ENCODE measurements at places on chromosomes 4 and X.

DNA sequence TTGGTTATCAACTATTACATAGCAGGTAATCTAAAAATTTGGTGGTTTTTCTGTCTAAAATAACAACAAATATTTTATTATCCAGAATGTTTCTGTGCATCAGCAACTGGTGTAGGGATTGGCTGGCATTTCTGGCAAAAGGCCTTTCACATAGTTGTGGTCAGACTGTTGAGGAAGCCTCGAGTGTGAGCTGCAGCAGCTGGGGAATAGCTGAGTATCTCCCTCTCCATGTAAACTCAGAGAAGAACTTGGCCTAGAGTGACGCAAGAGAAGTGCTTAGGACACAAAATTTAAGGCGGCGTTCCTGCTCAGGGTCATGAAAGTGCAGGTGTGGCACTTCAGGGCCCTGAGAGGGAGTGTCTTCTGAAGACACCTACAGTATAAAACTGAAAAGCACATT, 558.9 kb downstream of the SPOCK3 start:
- DNase-seq, result no peak

DNA sequence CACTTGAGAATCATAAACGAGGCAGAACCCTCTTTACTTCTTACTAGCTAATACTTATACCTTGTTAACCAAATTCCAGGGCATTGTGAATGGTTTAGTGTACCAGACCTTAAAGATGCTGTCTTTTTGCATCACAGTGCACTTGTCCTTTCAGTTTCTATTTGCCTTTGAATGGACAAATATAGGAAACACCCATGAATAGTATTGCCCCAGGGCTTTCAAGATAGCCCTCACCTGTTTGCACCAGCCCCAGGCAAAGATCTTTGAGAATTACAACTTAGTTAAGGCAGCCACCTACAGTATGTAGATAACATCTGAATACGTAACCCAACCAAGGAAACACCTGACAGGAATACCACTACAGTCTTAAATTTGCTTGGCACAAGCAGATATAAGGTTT, 60.8 kb upstream of the CT45A1 start:
- no peak for DNase-seq

GRCh38 chr4:184420402-184420801, 53.9 kb downstream of the IRF2 start:
- no peak for DNase-seq

DNA sequence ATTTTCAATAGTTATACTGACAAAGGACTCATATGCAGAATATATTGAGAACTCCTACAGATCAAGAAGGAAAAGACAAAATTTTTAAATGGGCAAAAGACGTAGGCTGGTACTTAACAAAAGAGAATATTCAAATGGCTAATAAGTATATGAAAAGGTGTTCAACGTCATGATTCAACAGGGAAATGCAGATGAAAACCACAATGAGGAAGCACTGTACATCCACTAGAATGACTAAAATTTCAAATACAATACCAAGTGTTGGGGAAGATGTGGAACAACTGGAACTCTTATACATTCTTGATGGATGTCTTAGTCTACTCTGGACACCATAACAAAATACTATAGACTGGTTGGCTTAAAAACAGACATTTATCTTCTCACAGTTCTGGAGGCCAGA, 1.3 kb upstream of the MRFAP1L1 start:
- DNase-seq, result no peak

DNA sequence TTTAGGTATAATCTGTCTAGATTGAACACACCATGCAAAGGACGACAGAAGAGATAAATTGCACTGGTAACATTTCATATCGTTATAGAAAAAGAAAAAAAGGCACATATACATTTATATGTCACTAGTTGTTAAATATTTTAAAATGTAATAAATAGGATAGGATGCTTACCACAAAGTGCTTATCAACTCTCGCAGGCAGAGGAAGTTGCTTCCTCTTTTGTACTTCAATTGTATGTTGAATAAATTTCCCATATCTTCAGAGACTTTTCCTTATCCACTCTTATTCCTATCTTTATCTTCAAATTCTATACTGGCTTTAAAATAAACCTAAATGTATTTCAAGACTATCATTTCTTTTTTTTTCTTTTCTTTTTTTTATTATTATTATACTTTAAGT, 163.3 kb upstream of the SPOCK3 start:
- no peak for DNase-seq

- DNase-seq, result no peak
Observed at GRCh38 chr4:183515411-183515810, 10.6 kb downstream of the ING2 start.

DNA sequence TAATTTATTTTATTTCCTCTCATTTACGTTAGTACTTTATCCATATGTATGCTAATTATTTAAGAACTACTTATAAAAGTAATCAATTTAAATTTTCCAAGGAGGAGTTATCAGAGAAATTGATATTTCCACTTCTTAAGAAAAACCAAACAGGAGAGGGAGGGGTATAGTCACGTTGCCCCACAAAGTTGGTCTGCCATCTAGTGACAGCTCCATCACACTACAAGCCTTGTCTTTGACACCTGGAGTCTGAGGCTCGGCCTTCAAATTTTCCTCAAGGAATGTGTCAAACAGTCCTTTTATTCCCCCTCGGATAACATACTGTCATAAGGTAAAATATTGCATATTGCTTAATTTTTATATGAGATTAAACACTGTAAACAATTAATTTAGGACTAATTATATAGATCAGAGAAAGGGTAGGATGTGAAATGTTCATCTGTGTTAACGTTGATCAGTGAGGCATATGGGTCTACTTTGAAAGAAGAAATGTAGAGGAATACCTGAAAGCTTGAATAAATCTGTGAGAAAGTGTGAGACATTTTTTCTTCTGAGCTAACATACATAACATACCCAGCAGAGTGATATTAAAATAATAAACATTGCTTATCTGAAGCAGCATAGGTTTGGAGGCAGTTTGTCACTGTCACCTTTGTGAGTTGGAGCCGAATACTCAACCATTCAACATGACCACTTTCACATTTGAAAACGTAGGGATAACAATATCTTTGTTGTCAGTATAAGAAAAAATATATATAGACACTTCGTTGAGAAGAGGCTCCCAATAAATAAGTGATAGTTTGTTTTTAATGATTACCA, 114.4 kb downstream of the GLRA3 start:
- peak; percentile 53 for DNase-seq

- DNase-seq, result peak; percentile 78
Observed at GRCh38 chr4:89836897-89837384, at the start of gene SNCA. SNCA (minus strand) TSS chr4:89837161; CDS start chr4:89835667, 1,494 bp downstream.

- peak; percentile 58 for DNase-seq
Observed at GRCh38 chrX:29671421-29671820, 543.9 kb upstream of the MAGEB2 start.

DNA sequence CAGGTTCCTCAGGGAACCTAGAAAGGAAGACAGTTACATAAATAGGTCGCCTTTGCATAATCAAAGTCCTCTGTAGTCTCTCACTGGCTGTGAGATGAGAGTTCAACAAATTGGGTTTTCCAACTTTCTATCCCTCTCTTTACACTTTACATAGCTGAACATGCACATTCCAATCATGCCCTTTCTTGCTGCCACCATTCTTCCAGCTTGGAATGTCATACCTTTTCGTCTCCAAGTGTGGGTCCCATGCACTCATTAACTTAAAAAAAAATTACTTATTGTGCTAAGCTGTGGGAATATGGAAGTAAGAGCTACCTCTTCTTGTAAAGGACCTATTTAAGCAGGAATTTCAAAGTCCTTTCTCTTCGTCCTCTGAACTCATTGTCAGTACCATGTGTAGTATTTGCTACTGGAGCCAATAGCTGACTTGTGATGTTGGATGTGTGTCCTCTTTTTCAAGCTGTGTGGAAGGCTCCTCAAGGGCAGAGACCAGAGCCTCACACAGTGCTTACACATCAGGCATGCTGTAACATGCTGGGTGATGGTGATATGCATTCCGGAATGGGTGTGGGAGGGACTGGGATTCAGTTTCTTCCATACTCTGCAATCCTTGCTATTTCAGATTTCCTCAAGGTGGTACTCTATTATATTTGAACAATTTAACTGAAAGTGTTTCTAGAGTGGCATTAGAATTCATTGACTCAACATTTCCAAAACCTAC, 7.1 kb downstream of the ENOPH1 start:
- DNase-seq, result peak; percentile 37
